ENCODE measurements at places on chromosomes 16 and 17.

GRCh38 chr16:68732741-68733399 lies 4.2 kb upstream of the CDH1 start:
- no peak for DNase-seq

- DNase-seq: peak; percentile 88
Measured at GRCh38 chr17:44095647-44096496, 25.3 kb downstream of the G6PC3 start.

DNA sequence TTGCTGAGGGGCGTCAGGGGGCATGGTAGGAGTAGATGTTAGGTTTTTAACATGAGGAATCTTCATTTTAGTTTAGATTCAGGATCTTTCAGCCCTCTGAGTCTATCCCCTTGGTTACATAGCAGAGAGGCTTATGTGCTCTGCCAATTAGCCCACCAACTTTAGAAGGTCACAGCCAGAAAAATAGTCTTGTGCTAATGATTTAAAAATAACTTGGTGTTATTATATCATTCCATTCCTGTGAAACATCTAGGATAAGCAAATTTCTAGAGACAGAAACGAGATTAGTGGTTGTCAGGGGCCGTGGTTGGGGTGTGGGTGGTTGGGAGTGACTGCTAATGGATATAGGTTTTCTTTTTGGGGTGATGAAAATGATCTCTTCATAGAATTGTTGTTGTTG lies 183.7 kb downstream of the SNX29 start:
- DNase-seq: no peak

DNA sequence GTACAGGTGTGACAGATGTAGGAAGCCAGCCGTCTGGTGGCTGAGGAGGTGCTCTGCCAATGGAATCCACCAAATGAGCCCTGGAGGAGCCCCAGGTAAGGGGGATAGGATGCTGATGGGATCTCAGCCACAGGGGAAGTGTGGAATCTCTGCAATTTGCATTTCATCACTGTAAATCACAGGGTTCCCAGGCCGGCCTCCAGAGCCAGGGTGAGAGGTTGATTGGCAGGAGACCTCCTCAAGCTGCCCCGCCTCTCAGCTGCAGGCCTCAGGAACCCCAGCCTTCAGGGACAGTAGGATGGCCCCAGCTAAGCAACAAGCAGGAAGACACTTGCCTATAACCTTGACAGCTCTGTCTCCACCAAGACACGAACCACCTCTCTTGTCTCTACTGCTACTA lies 39.4 kb downstream of the RTN4RL1 start:
- DNase-seq: peak; percentile 33

DNA sequence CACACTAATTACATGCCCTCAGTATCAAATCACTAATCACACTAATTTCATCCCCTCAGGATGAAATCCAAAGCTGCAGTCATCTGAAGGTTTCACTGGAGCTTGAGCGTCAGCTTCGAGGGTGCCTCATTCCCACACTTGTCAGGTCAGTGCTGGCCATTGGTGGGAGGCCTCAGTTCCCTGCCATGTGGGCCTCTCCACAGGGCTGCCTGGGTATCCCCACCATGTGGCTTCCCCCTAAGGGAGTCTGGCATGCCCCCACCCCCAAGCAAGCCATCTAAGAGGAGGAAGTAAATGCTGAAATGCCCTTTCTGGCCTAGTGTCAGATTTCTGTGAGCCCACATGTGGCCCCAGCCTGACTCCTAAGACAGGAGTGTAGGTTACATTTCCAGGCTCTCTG lies 78.6 kb upstream of the CDH5 start:
- no peak for DNase-seq

- DNase-seq: no peak
Measured at GRCh38 chr17:73121506-73121905, 29.0 kb upstream of the SLC39A11 start.

DNA sequence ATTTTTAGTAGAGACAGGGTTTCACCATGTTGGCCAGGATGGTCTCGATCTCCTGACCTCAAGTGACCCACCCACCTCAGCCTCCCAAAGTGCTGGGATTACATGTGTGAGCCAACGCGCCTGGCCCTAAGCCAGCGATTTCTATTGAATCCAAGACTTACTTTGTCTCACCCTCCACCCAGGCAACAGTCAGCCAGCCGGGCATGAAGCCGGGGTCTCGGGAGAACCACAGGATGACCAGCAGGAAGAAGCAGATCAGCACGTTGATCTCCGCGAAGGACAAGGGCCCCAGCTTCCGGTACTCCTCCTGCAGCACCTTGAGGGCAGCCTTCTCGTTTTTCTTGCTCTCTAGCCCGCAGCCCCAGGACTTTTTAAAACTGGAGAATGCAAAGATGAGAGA lies 17.6 kb downstream of the SLC13A5 start:
- DNase-seq: no peak

DNA sequence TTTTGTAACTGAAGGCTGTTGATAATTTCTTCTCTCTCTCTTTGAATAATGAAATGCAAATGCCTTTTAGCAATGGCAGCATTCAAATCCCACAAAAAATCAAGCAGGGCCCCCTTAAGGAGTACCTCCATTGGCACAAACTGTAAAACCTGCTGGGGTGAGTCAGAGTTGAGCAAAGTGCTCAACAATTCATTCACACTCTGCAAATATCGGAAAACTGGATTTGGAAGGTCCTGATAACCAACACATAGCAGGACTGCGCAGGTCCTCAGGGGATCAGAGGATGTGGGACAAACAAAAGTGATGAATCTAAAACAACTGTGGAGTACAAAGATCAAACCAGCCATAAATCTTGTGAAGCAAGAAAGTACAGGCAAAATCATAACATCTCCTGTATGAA lies 5.6 kb downstream of the CMTR2 start:
- no peak for DNase-seq

GRCh38 chr17:81508639-81509206 lies 3.9 kb downstream of the ACTG1 start:
- no peak for DNase-seq

DNA sequence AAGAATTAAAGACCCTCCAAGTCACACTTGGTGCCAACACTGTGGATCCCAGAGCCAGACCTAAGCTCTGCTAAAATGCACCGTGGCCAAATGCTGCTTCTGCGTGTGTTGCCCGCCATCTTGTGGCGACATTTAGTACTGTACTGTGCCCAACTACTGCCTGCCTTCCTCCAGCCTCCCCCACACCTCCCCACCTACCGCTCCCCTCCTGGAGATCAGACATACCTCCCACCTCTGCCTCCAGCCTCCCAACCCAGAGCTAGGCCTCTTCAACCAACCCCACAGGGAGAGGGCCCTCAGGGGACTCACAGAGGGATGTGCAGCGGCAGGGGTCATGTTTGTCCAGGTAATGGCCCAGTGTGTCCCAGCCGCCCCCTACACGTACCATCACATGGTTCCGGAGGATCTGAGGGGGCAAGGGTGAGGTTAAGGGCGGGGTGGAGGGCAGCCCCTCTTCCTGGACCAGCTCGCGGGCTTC lies 5.5 kb downstream of the GAS2L2 start:
- DNase-seq: peak; percentile 86

- no peak for DNase-seq
Measured at GRCh38 chr17:35284955-35285354, 42.1 kb downstream of the SLFN5 start.

GRCh38 chr17:79850571-79851460 lies 11.6 kb upstream of the CBX4 start:
- DNase-seq: no peak

DNA sequence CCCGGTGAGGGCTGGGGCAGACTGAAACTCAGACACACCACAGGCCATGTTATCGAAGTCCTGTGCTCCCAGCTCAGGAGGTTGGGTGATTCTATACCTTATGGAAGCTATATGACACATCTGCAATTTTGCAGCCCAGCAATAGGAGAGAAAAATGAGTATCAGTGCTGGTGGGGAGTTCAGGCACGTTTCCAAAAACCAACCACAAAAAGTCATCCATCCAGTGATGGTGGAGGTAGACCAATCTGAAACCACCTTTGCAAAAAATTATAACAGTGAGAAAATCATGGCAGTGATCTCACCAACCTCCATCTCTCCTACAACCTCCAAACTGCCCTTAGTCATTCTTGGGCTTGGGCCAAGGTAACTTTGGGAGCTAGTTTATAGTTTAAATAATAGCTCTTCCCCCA lies 327.9 kb downstream of the SLC39A11 start:
- DNase-seq: no peak

DNA sequence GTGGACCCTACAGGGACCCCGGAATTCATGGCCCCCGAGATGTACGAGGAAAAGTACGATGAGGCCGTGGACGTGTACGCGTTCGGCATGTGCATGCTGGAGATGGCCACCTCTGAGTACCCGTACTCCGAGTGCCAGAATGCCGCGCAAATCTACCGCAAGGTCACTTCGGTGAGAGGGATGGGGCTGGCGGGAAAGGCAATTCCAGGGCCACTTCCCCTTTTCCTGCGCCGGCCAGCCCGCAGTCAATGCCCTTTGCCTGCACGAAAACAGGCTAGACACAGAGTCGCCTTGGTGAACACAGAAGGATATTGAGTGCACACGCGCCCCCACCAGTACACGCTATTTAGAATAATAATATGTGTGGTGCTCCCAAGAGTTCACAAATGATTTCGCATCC lies 4.0 kb downstream of the WNK4 start:
- DNase-seq: no peak

DNA sequence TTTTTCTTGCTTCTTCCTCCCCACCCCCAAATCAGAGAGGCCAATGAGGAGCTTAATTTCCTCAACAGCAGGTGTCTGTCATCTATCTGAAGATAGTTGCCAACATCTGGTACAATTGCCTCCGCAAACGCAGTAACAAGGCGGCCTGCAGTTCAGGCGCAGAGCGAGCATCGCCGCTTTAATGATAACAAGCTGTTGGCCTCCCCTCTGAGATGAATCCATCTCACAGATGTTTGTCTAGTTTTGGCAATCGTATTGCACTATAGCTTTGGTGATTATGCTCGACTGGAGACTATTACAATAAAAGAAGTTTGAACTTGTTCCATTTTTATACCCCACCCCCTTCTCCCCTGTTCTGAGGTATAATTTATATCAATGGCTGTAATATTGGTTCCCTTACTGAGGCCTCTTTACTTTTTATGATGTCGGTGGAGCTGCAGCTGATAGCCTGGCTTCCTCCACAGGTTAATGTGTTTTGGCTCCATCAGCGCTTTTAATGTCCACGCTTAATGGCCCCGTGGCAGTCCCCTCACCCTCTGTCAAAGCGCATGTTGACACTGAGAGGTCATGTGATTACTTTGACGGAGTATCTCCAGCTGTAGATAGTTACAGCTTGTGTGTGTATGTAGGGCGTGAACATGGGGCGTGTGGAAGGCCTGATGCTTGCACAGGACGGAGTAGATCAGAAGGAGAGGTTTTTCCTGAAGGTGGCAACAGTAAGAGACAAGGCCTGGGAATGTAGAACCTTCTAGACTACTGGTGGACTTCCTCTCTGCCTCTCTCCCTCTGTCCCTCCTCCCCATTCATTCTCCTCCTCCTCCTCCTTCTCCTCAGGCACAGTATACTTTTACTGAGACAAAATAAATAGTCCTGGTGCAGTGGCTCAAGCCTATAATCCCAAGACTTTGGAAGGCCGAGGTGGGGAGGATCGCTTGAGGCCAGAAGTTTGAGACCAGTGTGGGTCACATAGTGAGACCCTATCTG lies 164.7 kb downstream of the MSI2 start:
- DNase-seq: no peak

DNA sequence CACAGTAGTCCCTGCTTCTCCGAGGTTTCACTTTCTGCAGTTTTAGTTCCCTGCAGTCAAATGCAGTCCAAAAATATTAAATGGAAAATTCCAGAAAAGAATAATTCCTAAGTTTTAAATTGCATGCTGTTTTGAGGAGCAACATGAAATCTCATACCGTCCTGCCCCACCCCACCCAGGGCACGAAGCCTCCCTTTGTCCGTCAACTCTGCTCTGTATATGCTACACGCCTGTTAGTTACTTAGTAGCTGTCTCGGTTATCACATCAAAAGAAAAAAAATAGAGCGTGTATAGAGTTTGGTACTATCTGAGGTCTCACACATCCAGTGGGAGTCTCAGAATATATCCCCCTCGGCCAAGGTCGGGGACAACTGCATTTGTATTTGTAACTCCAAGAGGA lies 129.4 kb upstream of the NOL11 start:
- DNase-seq: no peak

- no peak for DNase-seq
Measured at GRCh38 chr17:1834380-1835149, 4.8 kb downstream of the RPA1 start.

DNA sequence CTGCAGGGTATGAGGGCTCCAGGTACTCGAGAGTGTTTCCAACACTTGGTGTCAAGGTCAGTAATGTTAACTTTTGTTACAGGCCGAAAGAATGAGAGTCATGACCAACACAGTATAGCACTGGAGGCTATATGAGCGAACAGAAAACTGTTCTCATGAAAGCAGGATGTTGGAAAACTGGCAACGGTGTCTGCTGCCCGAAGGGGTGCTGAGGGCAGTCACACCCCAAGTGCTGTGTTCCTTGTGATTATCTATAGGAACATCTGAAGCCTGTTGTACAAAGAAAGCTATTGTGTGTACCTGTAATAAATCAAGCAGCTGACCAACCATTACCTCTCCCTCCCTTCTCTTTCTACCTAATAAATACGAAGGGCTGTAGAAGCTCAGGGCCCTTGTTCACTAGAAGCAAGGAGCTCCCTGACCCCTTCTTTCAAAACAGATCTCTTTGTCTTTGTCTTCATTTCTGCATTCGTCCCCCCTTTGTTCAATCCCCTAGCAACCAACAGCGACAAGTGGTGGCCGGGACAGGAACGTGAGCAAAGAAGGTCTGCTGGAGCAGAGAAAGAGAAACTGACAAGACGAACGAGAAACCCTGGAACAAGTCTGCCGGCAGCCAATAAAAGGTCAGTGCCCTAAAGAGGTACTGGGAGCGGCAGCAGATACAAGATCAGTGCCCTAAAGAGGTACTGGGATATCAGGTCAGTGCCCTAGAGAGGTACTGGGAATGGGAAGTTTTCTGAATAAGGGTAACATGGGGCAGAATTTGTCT lies 7.6 kb downstream of the CD300LD start:
- no peak for DNase-seq

- no peak for DNase-seq
Measured at GRCh38 chr16:79390481-79391051, 210.0 kb downstream of the MAF start.

DNA sequence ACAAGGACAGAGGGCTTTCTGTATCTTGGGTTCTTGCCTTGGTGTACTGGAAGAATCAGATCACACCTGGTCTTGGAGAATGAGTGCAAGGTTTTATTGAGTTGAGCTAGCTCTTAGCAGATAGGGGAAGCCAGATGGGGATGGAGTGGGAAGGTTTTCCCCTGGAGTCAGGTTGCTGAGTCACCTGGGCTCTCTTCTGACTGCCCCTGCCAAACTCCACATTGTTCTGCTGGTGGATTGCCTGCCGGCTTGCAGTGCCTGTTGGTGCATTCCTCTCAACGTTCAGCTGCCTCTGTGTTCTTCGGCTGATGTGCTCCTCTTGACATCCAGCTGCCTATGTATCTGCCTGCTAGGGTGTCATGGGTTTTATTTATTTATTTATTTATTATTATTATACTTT lies 1431.1 kb downstream of the CDH8 start:
- DNase-seq: no peak
